ENCODE measurements at places on chromosomes 2 and 18. TPM values are rescaled to one million over a fixed set of nuclear protein-coding genes. Genes with fewer than 3 reads are reported as not detected.

GRCh38 chr2:196745711-196746110 is 53.8 kb downstream of the GTF3C3 start:
- DNase-seq = no peak

DNA sequence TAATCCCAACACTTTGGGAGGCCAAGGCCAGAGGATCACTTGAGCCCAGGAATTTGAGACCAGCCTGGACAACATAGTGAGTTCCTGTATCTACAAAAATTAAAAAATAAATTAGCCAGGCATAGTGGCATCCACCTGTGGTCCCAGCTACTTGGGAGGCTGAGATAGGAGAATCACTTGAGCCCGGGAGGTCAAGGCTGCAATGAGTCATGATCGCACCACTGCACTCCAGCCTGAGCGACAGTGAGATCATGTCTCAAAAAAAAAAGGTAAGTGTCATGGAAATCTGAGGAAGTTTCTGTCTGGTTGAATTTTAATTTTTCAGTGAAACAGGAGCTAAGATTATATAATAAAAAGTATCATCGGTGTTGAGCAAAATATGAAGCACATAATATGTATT is 2.5 kb upstream of the C2orf15 start:
- no peak for DNase-seq

- DNase-seq = no peak
Measured at GRCh38 chr2:96271995-96272394, 6.0 kb downstream of the CIAO1 start.

GRCh38 chr2:136151021-136151971 is 33.3 kb upstream of the CXCR4 start:
- no peak for DNase-seq

DNA sequence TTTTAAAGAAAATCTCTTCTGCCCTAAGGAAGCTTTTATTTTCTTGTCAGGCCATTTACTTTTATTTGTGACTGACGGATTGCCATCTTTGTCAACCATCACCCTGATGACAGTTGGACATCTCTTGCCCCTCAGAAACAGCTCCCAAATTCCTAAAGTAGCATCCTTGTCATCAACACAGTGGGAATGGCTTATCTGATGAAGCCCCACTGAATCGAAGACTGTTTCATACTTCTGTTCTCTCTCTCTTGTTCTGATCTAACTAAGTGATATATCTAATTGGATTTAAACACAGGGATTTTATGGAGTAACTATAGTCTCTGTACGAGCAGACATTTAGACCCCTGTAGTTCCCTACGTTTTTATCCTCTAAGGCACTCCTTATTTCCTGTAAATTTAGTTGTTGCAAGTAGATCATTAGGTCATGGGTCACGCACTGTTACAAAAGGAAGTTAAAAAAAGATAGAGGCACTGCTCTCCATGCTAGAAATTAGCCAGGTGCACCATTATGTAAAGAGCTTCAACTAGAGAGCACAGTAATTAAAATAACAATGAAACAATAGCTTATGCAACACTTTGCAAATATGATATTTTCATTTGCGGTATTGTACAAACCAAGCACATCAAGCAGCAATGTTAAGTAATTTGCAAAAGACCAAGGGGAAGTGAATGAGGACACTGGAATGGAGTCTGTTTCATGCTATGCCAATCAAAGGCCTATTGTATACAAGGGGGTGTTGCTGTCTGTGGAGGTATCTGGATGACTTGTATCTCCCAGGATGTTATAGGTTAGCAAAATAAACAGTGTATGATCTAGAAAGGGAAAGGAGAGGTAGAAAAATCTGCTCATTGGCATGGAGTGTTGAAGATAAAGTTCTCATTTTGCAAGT is 284.7 kb downstream of the LRRTM1 start:
- no peak for DNase-seq

DNA sequence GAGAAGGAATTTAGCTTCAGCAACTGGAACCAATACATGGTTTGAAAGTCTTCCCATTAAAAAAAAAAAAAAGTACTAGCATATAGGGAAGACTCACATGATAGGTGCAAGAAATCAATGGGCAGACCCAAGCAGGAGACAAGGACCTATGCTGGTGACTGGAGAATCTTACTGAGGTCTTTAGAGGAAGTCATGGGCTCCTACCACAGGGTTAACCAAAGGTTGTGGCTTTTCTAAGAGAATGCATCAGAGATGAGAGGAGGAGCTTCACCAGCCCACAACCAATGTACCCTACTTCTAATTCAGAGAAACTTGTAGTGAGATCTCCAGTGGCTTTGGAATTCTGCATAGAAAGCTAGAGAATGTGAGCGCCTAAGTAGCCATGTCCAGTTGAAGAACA is 207.4 kb downstream of the NCKAP5 start:
- no peak for DNase-seq

DNA sequence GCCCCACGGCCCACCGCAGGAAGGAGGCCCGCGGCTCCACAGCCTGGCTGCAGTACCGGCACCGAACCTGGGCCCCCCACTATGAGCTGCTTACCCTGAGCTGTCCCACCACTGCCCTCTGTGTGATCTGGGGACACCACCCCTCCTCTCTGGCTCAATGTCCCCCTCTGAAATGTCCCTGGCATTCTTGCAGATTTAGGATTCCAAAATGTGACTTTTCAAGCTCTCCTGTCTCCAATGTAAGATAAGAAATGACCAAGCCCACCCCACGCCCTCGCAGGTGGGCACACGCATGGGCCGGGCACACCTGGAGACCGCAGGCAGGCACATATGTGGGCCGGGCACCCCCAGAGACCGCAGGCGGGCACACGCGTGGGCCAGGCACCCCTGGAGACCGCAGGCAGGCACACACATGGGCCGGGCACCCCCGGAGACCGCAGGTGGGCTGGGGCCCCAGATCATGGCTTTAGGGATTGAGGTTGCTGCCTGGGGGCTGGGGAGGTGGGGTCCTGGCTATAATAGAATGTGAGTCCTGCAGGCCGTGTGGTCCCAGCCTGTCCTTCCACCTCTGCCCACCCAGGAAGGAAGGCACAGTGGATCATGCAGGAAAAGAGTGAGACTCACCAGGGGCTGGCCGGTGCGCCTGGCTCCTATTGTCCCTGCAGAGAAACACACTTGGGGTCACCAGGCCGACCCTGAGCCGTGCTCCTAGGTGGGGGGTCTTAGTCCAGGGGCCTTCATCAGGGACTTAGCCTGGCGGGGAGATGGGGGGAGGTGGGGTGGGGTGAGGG is 7.2 kb downstream of the PDCD1 start:
- DNase-seq = no peak

Gene NT5C1B
- total RNA-seq = not detected

GRCh38 chr2:128832946-128833663 is 514.4 kb upstream of the HS6ST1 start:
- DNase-seq = no peak

DNA sequence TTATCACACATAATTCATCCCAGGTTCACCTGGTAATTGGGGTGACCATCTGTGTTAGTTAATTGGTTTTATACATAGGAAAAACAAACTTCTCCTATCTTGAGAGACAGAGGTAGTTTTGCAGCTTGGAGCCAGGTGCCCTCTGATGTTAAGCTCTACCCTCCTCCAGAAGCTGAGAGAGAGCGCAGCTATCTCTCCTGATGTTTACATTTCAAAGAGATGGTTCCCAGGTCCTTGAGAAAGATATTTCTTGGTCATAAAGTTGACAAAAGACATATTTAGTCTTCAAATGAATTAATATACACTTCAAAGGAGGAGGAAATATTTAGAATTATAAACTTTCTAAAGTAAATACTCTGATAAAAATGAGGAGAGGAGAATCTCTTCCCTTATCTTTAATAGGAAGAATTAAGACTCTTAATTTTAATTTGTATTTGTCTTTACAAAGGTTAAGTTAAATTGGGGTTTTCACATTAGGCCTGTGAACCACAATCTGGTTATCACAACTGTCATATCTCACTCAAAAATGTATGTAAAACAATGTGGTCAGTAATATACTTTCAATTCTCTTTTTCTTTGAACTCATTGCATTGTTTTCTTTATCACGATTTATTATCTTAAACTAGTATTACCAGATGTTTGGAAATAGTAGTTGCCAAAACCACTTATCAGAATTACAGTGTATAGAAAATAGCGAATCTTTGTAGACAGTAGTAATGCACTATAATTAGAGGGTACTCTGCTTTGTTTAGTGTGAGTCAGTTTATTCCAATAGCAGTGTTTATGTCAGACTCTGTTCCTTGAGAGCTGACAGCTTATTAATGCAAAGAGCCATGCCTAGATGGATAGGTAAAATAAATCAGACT is 26.8 kb downstream of the SERPINB4 start:
- DNase-seq = no peak

Gene RGPD4
- not detected for total RNA-seq

GRCh38 chr2:127615511-127616166 is 30.3 kb upstream of the GPR17 start:
- no peak for DNase-seq

GRCh38 chr2:46319711-46320110 is 22.5 kb downstream of the EPAS1 start:
- no peak for DNase-seq

DNA sequence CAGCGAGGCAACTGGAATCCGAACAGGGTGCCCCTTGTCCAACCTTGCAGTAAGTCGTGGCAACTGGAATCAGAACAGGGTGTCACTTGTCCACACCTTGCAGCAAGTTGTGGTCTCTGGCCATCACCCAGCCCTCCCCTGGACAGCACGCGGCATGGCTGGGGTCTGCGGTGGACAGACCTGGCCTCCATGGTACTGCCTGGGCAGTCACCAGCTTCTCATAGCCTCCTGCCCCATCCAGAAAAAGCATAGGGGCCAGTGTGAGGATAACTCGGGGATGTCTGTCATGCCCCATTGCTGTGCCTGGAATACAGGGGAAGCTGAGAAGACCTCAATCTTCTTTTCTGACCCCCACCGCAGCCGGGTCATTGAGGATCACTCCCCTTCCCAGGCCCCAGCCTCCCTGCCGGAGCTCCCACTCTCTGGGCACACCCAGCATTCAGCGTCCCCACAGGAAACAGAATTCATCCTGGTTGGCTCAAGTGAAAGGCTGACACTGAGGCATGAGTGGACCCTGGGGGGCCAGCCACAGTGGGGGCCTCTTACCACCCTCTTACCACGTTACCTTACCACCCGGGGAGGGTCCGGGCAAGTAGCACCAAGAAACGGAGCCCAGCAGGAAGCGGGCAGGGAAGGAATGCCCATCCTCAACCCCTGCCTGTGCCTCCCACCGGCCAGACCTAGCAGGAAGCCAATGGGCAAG is 68.0 kb upstream of the RAB6C start:
- DNase-seq = peak; percentile 29
